Choroid plexus epithelial cell (primary cell): ENCODE measurements at places on chromosomes 6 and 20.
A peak's percentile ranks its signal among the peaks of the same experiment; 100 is the strongest.

- DNase-seq = peak; percentile 13
These were observed 31.9 kb upstream of the SIRPA start for GRCh38 chr20:1863296-1863695.

DNA sequence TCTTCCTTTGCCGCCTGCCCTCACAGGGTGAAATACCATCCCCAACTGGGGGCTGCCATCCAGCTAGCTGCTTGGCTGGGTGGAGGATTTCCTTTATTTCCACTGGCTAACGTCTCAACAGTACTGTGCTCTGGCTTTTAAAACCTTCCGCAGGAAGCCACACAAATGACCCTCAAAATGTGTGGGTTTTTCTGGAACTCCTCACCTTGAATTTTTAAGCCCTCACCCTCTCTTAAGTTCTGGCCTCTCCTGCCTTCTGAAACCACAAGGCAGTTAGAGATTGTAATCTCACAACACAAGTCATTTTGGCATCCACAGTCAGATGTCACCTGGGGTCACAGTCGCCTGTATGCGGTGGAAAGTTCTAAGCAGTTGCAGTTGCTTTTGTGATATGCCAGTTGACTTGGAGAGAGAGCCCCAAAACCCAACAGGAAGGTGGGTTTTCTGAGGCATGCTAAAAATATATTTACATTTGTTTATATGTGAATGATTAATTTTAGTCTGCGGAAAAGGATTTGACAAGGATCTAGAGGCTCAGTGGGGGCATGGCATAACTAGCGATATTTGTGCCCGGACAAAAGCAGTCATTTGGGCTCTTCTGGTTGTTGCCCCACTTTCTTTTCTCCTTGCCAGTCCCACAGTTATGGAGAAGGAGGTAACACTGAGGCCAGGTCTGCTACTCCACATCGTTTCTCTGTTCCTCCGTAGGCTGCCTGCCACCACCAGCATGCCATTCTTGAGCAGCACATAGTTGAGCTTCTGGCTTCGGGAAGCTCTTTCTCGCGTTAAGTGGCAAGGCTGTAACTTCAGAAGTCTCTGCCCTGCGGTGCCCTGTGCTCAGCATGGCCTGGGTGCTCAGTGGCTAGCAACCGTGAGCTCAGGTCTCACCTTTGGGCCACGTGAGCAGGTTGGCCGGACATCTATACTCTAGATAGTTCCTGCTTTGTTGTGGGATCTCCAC, 335.3 kb downstream of the CD83 start:
- DNase-seq = no peak

GRCh38 chr20:33010133-33010504, 2.6 kb downstream of the BPIFB2 start:
- no peak for DNase-seq

- no peak for DNase-seq
These were observed 30.8 kb upstream of the PREP start for GRCh38 chr6:105433723-105434122.

GRCh38 chr20:23228912-23229311, 121.7 kb upstream of the NXT1 start:
- peak; percentile 88 for DNase-seq

GRCh38 chr20:57514273-57514751, 10.6 kb downstream of the CTCFL start:
- peak; percentile 88 for DNase-seq

DNA sequence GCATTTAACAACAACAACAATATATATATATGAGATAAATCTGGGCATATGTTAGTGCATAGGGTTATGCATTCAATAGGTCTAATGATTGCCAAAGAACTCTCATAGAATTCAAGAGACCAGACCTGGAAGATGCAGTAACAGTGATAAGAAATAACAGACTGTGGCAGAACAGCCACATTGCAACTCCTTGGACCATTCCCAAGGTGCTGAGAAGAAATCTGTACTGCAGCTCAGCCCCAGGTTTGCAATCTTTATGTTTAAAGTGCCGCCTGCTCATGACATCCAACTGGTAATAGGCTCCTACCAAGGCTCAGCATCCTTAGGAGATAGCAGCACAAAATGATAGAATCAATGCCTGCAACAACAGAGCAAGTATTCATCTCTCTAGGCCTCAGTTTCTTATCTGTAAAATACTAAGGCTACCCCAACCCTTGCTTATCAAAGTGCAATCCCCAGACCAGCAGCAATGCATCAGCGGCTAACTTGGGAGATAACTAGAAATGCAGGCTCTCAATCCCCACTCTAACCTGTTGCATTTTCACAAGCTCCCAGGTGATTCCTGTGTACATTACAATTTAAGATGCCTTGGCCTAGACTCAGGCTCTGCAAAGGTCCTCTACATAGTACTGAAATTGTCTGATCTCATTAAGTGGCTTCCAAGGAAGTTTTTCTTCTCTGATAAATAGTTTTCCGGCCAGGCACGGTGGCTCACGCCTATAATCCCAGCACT, 30.6 kb upstream of the PIM1 start:
- DNase-seq = no peak

DNA sequence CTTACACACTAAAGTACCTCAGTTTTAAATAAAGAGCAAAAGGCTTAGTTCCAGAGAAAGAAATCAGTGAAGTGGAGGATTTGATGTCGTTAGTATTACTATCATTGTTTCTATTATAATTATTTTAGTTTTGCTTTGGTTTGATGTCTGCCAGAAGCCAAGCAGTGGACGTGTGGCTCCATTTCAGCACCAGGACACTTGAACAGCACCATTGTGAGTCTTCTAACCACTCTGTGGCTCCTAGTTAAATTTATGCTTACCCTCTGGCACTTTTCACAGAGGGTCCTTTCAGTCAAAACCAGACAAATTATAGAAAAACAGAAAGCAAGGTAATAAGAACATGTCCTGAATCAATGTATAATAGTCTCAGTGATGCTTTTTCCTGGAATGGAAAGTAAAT, 3.4 kb downstream of the COL9A1 start:
- DNase-seq = peak; percentile 48

- DNase-seq = no peak
These were observed 315.6 kb downstream of the TPBG start for GRCh38 chr6:82679232-82679631.

GRCh38 chr6:87918461-87918941, 129.1 kb upstream of the SPACA1 start:
- DNase-seq = no peak

- no peak for DNase-seq
These were observed 80.4 kb upstream of the IYD start for GRCh38 chr6:150288456-150288855.

GRCh38 chr6:44530209-44530909, 142.9 kb downstream of the CDC5L start:
- no peak for DNase-seq

DNA sequence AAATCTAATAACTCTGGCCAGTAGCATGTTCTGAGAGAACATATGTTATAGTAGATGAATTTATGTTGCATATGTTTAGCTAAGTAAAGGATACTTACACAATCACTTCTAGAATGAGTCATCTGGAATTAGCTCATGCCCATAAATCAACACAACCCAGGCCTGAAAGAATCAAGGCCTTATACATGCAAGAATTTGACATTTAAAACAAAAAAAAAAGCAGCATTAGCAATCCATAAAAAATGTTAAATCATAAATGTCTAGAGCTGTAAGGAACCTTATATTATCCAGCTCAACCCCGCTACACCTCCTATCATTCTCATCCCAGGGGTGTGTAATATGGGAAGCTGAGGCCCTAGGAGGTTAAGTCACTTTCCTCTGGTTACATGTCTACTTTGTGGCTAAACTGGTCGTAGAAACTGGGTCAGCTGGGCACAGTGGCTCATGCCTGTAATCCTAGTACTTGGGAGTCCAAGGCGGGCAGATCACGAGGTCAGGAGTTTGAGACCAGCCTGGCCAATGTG, 105.2 kb upstream of the CARMIL1 start:
- peak; percentile 97 for DNase-seq

GRCh38 chr6:35072698-35073055, 68.5 kb downstream of the TCP11 start:
- no peak for DNase-seq

GRCh38 chr6:45655745-45656476, 278.2 kb upstream of the SUPT3H start:
- peak; percentile 99 for DNase-seq

GRCh38 chr6:148873868-148874267, 127.0 kb downstream of the UST start:
- DNase-seq = no peak

DNA sequence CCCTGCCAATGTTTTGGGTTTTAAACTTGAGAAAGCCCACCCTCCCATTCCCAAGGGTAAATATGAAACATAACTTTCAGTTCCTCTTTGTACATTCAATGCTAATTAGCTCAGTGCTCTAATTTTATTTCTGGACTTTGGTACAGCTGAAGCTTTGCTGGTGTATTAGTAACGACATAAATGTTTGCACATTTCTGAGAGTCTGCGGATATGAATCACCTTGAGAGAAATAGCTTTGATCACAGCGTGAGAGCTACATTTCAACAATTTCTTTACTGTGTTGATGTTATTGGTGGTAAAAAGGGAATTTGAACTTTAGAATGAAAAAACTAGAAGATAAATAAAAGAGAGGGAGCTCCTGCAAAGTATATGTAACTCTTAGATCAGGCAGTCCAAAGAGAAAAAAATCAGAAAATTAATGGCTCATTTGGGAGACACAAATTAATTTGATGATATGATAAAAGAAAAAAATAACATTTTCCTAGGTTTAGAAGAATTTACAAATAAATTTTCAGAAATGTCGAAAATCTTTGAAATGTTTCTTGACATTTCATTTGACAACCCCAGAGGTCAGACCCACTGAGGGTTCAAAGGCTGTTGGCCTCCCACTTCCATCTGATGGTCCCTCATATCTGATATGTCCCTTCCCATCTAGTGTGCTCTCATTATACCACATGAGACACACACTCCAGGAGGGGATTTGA, 38.5 kb upstream of the CAP2 start:
- peak; percentile 86 for DNase-seq

DNA sequence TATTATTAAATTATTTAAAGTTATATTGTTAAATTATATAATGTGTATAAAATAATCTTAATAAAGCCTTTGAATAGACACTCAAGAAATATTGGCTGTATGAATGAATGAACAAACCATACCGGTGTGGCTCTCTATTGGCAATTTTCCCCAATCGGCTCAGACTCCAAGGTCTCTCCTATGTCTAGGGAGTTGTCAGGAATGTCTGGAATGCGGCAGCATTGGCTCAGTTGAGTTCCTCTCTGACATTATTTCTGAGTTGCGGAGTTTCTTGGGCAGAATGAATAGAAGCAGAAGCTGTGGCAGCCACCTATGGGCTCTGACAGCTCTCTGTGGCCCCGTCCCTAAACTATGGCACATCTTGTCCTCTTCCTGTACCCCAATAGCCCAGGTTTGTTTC, 111.0 kb downstream of the SOBP start:
- DNase-seq = peak; percentile 75

DNA sequence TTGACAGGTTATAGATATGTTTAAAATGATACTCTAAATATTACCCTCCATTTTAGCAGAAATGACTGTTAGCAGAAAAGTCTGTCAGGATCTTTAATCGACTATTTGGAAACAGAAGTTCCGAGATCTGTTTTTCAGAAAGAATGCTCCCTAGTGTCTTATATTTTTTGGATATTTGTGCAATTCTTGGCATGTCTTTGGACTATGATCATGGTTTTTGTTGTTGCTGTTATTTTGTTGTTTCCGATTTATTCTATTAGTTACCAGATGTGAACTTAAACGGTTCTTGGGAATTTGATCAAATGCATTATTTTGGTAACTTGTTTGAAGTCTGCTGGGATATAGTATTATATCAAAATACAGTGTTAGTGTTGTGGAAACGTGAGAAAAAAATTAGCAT, 106.4 kb upstream of the CEP162 start:
- DNase-seq = no peak

- peak; percentile 45 for DNase-seq
These were observed 23.7 kb downstream of the NCOA7 start for GRCh38 chr6:125814481-125814880.

DNA sequence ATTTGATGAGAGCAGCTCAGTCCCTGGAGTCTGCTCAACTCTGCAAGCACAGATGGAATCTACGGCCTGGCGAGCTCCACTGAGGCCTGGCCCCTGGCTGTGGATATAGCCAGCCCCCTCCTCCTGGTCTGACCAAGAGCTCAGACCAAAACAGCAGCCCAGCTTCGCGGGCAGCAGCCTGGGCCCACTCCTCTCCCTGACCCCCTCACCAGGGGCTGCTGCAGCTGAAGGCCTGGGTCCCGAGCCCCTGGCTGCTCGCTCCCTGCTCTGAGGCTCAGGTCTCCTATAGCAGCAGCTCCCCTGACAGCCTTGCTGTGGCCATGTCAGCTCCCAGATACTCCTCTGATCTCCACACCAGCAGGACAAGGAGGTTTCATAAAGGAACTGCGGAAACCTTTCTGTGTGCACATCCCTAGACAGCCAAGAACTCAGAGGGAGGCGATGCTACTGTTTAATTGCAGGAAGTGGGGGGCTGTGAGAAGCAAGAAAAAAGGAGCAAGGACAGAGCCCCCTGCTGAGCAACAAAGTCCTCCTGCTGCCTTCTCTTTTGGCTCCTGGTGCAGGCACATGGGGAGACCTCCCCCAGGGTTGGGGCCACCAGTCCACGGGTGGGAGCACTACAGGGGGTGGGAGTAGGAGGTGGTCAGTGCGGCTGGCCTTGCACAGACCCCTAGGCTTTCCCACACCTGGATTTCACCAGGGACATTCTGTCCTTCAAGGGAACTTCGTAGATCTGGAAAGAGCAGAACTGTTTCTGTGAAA, 38.7 kb upstream of the CST5 start:
- DNase-seq = no peak

- DNase-seq = peak; percentile 21
These were observed 544 bp upstream of the HLA-C start for GRCh38 chr6:31272436-31272835.

- no peak for DNase-seq
These were observed 185.7 kb downstream of the CDKAL1 start for GRCh38 chr6:20719980-20720379.

GRCh38 chr6:149228311-149228955, 89.1 kb upstream of the TAB2 start:
- DNase-seq = no peak

DNA sequence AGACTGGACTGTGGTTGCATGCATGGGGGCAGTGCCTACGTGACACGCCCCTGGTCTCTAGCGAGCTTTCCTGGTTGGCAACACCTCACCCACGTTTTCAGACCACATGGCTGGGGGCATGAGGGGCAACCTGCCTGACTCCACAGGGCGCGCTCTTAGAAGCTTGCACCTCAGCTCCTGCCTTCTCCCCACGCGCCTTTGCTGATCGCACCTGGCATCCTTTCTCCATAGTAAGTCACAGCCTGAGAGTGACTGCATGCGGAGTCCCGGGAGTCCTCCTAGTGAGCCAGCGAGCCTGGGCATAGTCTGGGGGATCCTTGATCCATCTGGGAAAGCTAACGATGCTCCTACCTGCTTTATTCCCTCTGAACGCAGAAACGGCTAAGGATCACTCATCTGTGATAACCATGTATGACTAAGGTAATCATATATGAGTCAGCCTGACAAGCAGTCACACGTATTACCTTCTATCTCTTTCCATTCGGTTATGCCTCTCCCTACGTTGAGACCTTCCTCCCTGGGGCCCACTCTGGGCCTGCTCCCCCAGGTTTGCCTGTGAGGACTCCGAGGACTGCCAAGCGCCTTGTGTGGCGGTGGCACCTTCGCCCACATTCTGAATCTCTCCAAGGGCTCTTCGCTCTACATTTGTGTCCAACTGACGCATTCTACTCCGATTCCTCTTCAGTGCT, 4.5 kb downstream of the TCFL5 start:
- no peak for DNase-seq
